ENCODE measurements at places on chromosomes 12 and 14. TPM values are rescaled to one million over a fixed set of nuclear protein-coding genes. Genes with fewer than 3 reads are reported as not detected.

DNA sequence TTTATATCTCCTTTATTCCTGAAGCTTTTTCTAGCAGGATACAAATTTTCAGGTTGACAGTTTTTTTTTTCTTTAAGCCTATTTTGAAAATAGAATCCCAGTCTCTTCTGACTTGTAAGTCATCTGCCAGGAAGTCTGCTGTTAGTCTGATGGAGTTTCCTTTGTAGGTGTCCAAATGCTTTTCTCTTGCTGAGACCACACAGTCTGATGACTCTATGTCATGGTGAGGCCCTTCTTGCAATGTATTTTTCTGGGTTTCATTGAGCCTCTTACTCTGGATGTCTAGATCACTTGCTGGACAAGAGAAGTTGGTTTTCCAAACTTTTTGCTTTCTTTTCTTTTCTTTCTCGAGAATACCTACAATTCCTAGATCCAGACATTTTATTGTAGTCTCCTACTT, 30.6 kb downstream of the USP15 start:
- DNase-seq, result no peak

- no peak for DNase-seq
Observed at GRCh38 chr14:89415159-89415558, 1.9 kb downstream of the FOXN3 start.

SLC22A17 gene
- 61.5 TPM for polyA plus RNA-seq

LTBR gene
- 62.0 TPM for polyA plus RNA-seq

- no peak for DNase-seq
Observed at GRCh38 chr14:74014299-74014698, 4.8 kb downstream of the ENTPD5 start.

DNA sequence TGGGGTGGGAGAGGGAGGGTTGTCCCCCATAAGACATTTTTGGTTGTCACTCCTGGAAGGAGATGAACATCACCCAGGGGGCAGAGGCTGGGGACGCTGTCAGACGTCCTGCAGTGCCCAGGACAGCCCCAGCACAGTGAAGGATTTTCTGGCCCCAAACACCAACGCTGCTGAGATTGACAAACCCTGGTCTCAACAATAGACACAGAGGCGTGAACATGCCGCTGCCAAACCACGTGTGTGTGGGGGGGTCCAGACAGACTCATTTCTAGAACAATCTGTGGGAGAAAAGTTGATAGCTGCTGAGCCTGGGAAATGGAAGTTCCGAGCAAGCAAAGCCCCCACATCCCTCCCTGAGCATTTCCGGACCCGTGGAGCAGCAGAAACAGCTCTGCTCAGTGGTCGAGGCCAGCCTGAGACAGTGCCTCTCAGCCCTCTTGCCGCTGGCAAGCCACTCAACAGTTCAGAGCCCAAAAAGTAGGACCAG, 43.8 kb upstream of the CLMN start:
- DNase-seq, result no peak
